ENCODE measurements at places on chromosomes 4 and X. TPM values are rescaled to one million over a fixed set of nuclear protein-coding genes. Genes with fewer than 3 reads are reported as not detected.

The MBNL3 gene
- total RNA-seq: 19.8 TPM

The GNL3L gene
- 69.6 TPM for total RNA-seq

The LIMCH1 gene
- total RNA-seq: not detected

The KCNIP4 gene
- not detected for total RNA-seq

The TMEM271 gene
- total RNA-seq: not detected

The GAGE12F gene
- not detected for total RNA-seq

The FGA gene
- total RNA-seq: not detected
